ENCODE measurements at places on chromosomes 6 and 20. TPM values are rescaled to one million over a fixed set of nuclear protein-coding genes. Genes with fewer than 3 reads are reported as not detected.

GRCh38 chr6:34066218-34066571, 79.7 kb downstream of the GRM4 start:
- peaks cover 6% of the 10 kb centered on the region for H3K4me1 ChIP-seq
- no peak for DNase-seq
- no peaks in the 10 kb centered on the region for H3K36me3 ChIP-seq
- no peak overlapping the region for H3K27ac ChIP-seq
- H3K27me3 ChIP-seq = no peaks in the 10 kb centered on the region
- no peak overlapping the region for H3K4me3 ChIP-seq

GRCh38 chr20:208942-209566, 18.0 kb upstream of the DEFB129 start:
- no peaks in the 10 kb centered on the region for H3K36me3 ChIP-seq
- H3K4me3 ChIP-seq = no peak overlapping the region
- no peaks in the 10 kb centered on the region for H3K4me1 ChIP-seq

GRCh38 chr6:15184441-15184861, 61.4 kb upstream of the JARID2 start:
- H3K36me3 ChIP-seq = no peaks in the 10 kb centered on the region
- no peaks in the 10 kb centered on the region for H3K4me1 ChIP-seq
- no peak overlapping the region for H3K27ac ChIP-seq
- DNase-seq = no peak
- no peaks in the 10 kb centered on the region for H3K27me3 ChIP-seq
- H3K4me3 ChIP-seq = no peak overlapping the region

DNA sequence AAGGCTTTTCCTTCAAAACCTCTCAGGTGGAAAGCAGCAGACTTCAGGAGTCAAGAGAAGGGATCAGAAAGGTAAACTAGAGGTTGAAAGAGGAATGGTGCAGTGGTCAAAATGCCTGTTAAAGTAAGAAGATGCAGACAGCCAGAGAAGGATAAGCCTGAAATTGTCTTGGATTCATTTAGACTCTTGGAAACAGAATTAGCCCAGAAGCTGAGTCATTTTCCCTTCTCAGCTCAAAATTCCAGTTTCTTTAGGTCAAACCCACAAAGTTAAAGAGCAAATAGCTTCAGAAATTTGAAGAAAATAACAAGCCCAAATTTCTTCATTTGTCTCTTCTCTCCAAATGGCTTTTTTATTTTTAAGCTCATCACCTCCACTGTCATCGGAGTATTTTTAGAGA, 73.9 kb downstream of the DHX35 start:
- H3K4me1 ChIP-seq = no peaks in the 10 kb centered on the region

- no peak overlapping the region for H3K27ac ChIP-seq
- H3K27me3 ChIP-seq = no peaks in the 10 kb centered on the region
- DNase-seq = no peak
- H3K36me3 ChIP-seq = no peaks in the 10 kb centered on the region
Measured at GRCh38 chr6:136226674-136227377, 23.3 kb downstream of the MTFR2 start.

GRCh38 chr6:20931093-20931492, 396.8 kb downstream of the CDKAL1 start:
- H3K27ac ChIP-seq = no peak overlapping the region
- peaks cover 1% of the 10 kb centered on the region for H3K4me1 ChIP-seq
- H3K27me3 ChIP-seq = no peaks in the 10 kb centered on the region
- no peak for DNase-seq
- no peaks in the 10 kb centered on the region for H3K36me3 ChIP-seq

Gene DYNLT1
- polyA plus RNA-seq = 217 TPM

- H3K27me3 ChIP-seq = no peaks in the 10 kb centered on the region
- H3K27ac ChIP-seq = no peak overlapping the region
- no peak for DNase-seq
- H3K4me1 ChIP-seq = no peaks in the 10 kb centered on the region
- H3K36me3 ChIP-seq = no peaks in the 10 kb centered on the region
Measured at GRCh38 chr6:37523412-37523811, 23.7 kb upstream of the CCDC167 start.

Gene DSTN
- polyA plus RNA-seq = 404 TPM

Gene FNDC11
- polyA plus RNA-seq = 0.35 TPM

Gene KCNK15
- polyA plus RNA-seq = 1.7 TPM

GRCh38 chr20:2742934-2743559, 50.5 kb downstream of the EBF4 start:
- H3K36me3 ChIP-seq = no peaks in the 10 kb centered on the region
- peak; percentile 51 for DNase-seq

DNA sequence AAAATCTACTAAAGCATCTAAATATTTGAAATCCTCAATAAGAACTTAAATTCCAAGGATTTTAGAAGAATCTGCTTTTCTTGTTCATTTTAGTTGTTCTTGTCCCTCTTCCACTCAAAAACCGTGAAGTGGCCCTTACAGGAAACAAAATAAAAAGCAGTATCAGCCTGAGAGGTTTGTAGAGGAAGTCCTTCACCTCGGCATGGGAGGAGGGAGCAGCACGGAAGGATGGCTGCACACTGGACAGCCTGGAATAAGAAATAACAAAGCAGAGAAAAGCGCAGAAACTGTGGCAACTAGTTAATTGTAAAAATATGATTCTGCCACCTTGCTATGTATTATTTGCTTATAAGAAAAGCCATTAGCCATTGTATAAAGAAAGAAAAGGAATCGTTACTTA, 46.1 kb downstream of the RALGAPA2 start:
- DNase-seq = no peak
- H3K4me3 ChIP-seq = no peak overlapping the region
- H3K27me3 ChIP-seq = no peaks in the 10 kb centered on the region

DNA sequence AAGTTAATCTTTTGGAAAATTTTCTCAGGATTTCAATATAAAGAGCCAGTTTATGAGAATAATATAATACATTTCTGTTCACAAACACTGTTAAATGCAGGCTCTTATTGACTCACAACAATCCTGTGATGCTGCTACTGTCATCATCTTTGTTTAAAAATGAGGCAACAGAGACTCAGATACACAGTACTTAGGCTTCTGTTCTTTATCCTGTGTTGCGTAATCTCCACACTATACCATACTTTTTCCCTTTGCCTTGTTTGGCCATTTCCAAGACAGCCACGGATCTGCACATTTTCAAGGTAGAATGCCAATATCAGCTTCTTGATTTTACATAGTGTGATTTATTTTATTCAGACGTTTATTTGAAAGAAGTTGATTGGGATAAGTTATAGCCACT, 699.0 kb upstream of the CITED2 start:
- H3K27ac ChIP-seq = no peak overlapping the region
- H3K4me3 ChIP-seq = no peak overlapping the region
- DNase-seq = no peak
- H3K27me3 ChIP-seq = no peaks in the 10 kb centered on the region
- H3K4me1 ChIP-seq = peaks cover 8% of the 10 kb centered on the region

- DNase-seq = no peak
- no peaks in the 10 kb centered on the region for H3K27me3 ChIP-seq
- no peaks in the 10 kb centered on the region for H3K36me3 ChIP-seq
Measured at GRCh38 chr6:44705596-44705995, 318.1 kb downstream of the CDC5L start.

DNA sequence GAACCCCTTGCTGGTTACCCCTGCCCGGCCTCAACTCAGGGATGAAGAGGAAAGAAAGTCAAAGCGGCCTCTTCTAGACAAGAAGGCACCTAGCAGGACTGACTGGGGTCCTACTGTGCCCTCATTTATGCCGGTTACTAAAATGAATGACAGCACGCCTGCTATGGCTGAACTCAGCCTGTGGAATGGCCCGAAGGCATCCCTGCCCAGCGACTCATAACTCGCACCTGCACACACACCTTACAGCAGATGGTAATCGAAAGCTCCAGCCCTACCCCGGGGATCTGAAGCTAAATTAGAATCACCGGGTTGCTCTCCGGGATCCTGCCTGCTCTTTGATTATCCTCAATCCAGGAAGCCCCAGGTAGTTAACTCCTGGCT, 747 bp upstream of the TXNDC5 start:
- peak overlapping the region; percentile 44 for H3K4me3 ChIP-seq
- no peaks in the 10 kb centered on the region for H3K27me3 ChIP-seq
- H3K36me3 ChIP-seq = no peaks in the 10 kb centered on the region
- peaks cover 4% of the 10 kb centered on the region for H3K4me1 ChIP-seq
- peak overlapping the region; percentile 62 for H3K27ac ChIP-seq
- no peak for DNase-seq

GRCh38 chr6:153074761-153075160, 56.3 kb downstream of the RGS17 start:
- DNase-seq = no peak
- no peaks in the 10 kb centered on the region for H3K27me3 ChIP-seq
- no peaks in the 10 kb centered on the region for H3K4me1 ChIP-seq
- H3K36me3 ChIP-seq = no peaks in the 10 kb centered on the region

- H3K4me3 ChIP-seq = no peak overlapping the region
- no peak for DNase-seq
- no peak overlapping the region for H3K27ac ChIP-seq
- no peaks in the 10 kb centered on the region for H3K36me3 ChIP-seq
- H3K4me1 ChIP-seq = peaks cover 1% of the 10 kb centered on the region
- no peaks in the 10 kb centered on the region for H3K27me3 ChIP-seq
Measured at GRCh38 chr6:7745942-7746341, 20.0 kb downstream of the BMP6 start.

DNA sequence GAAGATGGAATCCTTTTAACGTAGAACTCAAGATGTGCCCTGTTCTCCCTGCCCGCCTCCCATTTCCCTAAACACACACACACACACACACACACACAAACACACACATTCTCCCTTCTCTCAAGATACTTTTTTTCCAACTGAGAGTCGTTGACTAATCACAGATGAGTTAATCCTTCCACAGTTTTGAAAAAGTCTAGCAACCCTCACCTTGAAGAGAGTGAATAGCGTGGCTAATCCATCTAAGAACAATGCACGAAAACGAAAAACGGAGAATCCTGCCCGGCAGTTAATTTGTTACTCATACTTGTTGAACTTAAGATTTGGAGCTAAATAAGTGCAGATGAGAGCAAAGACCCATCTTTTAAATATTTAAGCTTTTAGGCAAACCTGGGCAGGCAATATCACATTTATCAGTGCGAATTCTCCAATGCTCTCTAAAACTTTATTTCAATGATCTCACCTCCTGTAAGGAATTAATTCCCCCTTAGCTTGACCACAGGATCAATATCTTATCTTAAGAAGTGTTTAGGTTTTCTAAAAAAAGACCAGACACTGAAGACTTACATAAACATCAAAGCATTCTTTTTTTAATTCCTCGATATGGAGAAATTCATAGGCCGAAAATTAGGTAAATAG, 1.1 kb downstream of the AGPAT4 start:
- DNase-seq = no peak
- peaks cover 6% of the 10 kb centered on the region for H3K4me1 ChIP-seq
- no peak overlapping the region for H3K27ac ChIP-seq
- peak overlapping the region; percentile 62 for H3K4me3 ChIP-seq
- no peaks in the 10 kb centered on the region for H3K36me3 ChIP-seq

DNA sequence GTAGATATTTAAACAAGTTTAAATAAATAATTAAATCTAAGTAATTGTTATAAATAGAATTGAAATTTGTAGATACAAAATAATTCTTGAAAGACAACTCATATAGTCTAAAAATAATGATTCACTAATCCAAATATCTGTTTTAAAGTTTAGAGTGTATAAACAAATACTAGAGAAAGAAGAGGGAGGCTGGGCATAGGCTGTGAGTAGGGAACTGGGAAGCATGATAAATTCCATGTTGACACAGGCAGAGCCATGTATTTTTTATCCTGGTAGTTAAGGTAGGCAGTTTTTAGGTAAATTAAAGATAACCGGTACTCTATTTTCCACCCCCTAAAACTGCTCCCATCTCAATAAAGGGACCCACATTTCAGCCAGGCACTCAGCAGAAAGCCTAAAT, 11.7 kb upstream of the RIN2 start:
- no peak overlapping the region for H3K27ac ChIP-seq
- no peak overlapping the region for H3K4me3 ChIP-seq
- H3K4me1 ChIP-seq = no peaks in the 10 kb centered on the region
- H3K36me3 ChIP-seq = no peaks in the 10 kb centered on the region
- DNase-seq = no peak

GRCh38 chr6:159252955-159253508, 83.8 kb downstream of the FNDC1 start:
- H3K27ac ChIP-seq = no peak overlapping the region
- peaks cover 3% of the 10 kb centered on the region for H3K4me1 ChIP-seq
- no peaks in the 10 kb centered on the region for H3K27me3 ChIP-seq
- no peak overlapping the region for H3K4me3 ChIP-seq

Gene CFB
- 19.1 TPM for polyA plus RNA-seq

DNA sequence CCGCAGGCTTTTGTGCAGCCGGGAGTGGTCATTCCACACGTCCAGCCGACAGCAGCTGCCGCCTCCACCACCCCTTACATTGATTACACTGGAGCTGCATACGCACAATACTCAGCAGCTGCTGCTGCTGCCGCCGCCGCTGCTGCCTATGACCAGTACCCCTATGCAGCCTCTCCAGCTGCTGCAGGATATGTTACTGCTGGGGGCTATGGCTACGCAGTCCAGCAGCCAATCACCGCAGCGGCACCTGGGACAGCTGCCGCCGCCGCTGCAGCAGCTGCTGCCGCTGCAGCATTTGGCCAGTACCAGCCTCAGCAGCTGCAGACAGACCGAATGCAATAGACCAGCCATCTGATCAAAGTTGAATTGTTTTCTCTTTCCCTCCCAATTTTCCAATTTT, 10.6 kb downstream of the RBM24 start:
- H3K36me3 ChIP-seq = no peaks in the 10 kb centered on the region
- no peak for DNase-seq
- H3K4me1 ChIP-seq = no peaks in the 10 kb centered on the region
- no peak overlapping the region for H3K27ac ChIP-seq

GRCh38 chr6:169190970-169191369, 62.7 kb downstream of the THBS2 start:
- peak overlapping the region; percentile 70 for H3K27ac ChIP-seq
- no peaks in the 10 kb centered on the region for H3K36me3 ChIP-seq
- H3K4me3 ChIP-seq = no peak overlapping the region
- no peaks in the 10 kb centered on the region for H3K27me3 ChIP-seq

DNA sequence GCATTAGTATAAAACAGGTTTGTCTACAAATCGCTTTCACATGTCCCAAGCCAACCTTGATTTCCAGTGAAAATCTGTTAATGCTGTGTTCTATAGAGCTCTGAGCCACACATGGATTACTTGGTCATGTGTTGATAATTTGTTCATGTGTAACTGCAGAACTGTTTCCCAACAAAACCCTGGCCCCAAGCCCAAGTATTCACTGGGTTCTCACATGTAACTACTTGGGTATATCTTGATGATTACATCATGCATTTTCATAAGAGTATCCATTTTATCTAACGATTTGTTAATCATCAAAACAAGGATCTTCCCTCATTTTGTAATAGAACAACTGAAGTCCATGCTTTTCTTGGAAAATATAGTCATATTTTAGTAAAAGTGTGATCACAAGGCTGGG, 657.6 kb downstream of the PRKN start:
- no peaks in the 10 kb centered on the region for H3K4me1 ChIP-seq
- H3K27me3 ChIP-seq = no peaks in the 10 kb centered on the region
- no peak for DNase-seq

GRCh38 chr6:160356074-160356744, 8.0 kb downstream of the SLC22A3 start:
- H3K27me3 ChIP-seq = no peaks in the 10 kb centered on the region
- H3K36me3 ChIP-seq = no peaks in the 10 kb centered on the region
- H3K4me1 ChIP-seq = no peaks in the 10 kb centered on the region
- no peak for DNase-seq
- H3K27ac ChIP-seq = no peak overlapping the region

GRCh38 chr6:167788563-167788903, 38.2 kb upstream of the AFDN start:
- no peak overlapping the region for H3K4me3 ChIP-seq
- H3K4me1 ChIP-seq = peaks cover 1% of the 10 kb centered on the region
- H3K27me3 ChIP-seq = no peaks in the 10 kb centered on the region
- no peak for DNase-seq

GRCh38 chr20:59837623-59838394, 95.6 kb downstream of the SYCP2 start:
- DNase-seq = no peak
- H3K4me3 ChIP-seq = no peak overlapping the region
- H3K36me3 ChIP-seq = no peaks in the 10 kb centered on the region
- peaks cover 14% of the 10 kb centered on the region for H3K4me1 ChIP-seq

Gene PTK7
- 79.6 TPM for polyA plus RNA-seq

Measured in ovary (tissue), 10 donors.